ENCODE measurements at places on chromosomes 4 and X. TPM values are rescaled to one million over a fixed set of nuclear protein-coding genes. Genes with fewer than 3 reads are reported as not detected.

PAGE4 gene
- not detected for total RNA-seq

VCX2 gene
- not detected for total RNA-seq

COL4A5 gene
- total RNA-seq = 5.9 TPM

USP26 gene
- total RNA-seq = 0.36 TPM

KCNIP4 gene
- 12.1 TPM for total RNA-seq

CSAG1 gene
- not detected for total RNA-seq

HGFAC gene
- total RNA-seq = 2.6 TPM

GBA3 gene
- total RNA-seq = 1.3 TPM

OTC gene
- 0.21 TPM for total RNA-seq

IL2 gene
- total RNA-seq = not detected

SHOX gene
- 0.13 TPM for total RNA-seq

IL21 gene
- total RNA-seq = not detected

F8A3 gene
- not detected for total RNA-seq

All from motor neuron (in vitro differentiated cells).